Fibroblast of lung (primary cell): ENCODE measurements at places on chromosomes 5 and 9.

- H3K36me3 ChIP-seq = no peaks in the 10 kb centered on the region
- H3K4me3 ChIP-seq = no peak overlapping the region
- H3K27me3 ChIP-seq = no peaks in the 10 kb centered on the region
- H3K27ac ChIP-seq = no peak overlapping the region
These were observed 611.9 kb downstream of the IRX1 start for GRCh38 chr5:4207486-4207885.

DNA sequence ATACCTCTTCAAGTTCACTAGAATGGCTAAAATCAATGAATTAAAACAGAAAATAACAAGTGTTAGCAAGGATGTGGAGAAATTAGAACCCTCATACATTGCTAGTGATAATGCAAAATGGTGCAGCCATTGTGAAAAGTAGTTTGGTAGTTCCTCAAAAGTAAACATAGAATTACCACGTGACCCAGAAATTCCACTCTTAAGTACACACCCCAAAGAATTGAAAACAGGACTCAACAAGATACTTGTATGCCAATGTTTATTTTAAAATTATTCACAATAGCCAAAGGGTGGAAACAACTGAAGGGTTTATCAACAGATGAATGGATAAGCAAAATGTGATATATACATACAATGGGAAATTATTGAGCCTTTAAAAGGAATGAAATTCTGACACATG lies 70.3 kb downstream of the BARX1 start:
- H3K4me3 ChIP-seq = no peak overlapping the region
- H3K27me3 ChIP-seq = no peaks in the 10 kb centered on the region
- no peak for DNase-seq
- H3K4me1 ChIP-seq = no peaks in the 10 kb centered on the region
- no peaks in the 10 kb centered on the region for H3K36me3 ChIP-seq

GRCh38 chr5:40932766-40933165 lies 23.5 kb downstream of the C7 start:
- DNase-seq = no peak
- H3K36me3 ChIP-seq = no peaks in the 10 kb centered on the region
- H3K4me3 ChIP-seq = no peak overlapping the region
- H3K27ac ChIP-seq = no peak overlapping the region

DNA sequence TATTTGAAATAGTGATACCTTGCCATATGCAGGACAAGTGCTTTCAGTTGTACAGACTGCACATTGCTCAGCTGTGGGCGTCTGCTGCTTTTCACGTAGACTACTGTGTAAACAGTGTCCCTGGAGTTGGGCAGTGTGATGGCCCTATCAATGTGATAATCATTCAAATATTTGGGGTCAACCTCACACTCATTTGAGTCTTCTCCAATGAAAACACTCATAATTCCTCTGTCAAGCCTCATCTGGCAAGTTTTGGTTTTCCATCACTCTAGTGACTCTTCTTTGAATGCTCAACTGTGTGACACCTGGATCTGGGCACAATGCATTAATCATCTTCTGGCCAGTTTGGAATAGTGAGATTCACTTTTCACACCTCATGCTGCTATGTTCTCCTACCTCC lies 64.4 kb downstream of the UGCG start:
- H3K27ac ChIP-seq = peak overlapping the region; percentile 94
- H3K36me3 ChIP-seq = no peaks in the 10 kb centered on the region
- H3K4me1 ChIP-seq = peaks cover 30% of the 10 kb centered on the region
- no peaks in the 10 kb centered on the region for H3K27me3 ChIP-seq
- no peak overlapping the region for H3K4me3 ChIP-seq

DNA sequence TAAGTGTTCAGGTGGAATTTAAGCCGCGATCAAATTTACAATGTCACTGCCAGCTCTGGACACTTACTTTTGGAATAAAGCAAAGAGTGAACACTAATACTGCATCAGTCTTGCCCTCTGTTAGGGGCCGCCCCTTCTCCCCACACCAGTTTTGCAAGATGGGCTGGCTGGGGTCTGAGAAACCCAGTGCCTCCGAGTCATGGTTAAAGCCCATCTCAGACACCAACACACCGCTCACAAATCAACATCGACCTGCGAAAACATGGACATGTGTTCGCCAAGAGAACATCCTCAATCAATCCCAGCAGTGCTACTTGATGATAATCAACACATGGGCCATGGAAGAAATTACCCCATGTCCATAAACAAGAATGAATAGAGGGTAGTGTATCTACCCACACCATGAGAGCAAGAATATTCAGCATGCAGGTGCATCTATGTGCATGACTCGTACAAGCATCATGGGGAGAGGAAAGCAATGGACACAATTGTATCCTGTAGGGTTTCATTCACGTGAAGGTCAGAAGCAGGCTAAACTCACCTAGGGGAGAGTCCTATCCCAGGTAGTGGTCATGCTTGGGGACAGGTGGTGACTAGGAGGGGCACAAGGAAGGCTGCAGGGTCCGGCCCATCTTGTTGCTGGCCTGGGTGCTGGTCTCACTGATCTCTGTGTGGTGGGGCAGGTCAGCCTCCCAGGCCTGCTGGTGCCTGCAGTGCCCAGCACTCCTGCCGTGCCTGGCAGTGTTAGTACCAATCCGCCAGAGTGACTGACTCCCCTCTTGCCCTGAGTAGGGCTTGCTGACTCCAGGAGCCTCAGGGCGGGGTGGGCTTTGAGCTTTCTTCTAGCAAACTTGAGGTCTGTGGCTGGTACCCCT lies 5.0 kb downstream of the S1PR3 start:
- peaks cover 1% of the 10 kb centered on the region for H3K36me3 ChIP-seq
- DNase-seq = no peak
- H3K27ac ChIP-seq = no peak overlapping the region
- peaks cover 22% of the 10 kb centered on the region for H3K4me1 ChIP-seq
- H3K4me3 ChIP-seq = no peak overlapping the region

DNA sequence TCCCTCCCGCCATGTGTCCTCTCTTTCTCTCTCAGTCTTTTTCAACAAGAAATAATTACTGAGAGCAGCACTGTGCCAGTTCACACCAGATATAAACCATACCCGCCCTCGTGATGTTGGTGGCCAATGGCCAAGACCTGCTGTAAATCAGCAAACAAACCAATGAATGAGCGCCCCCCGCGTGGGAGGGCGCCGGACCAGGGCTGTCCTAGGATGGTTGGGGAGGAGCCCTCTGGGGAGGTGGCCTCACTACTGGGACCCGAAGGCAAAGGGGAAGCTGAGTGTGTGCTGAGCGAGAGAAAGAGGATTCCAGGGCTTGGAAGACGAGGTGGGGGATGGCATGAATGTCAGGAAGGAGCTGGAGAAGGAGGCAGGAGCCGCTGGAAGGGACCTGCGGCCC lies 51.2 kb upstream of the BARHL1 start:
- no peaks in the 10 kb centered on the region for H3K36me3 ChIP-seq
- DNase-seq = no peak
- no peaks in the 10 kb centered on the region for H3K4me1 ChIP-seq

- H3K4me1 ChIP-seq = no peaks in the 10 kb centered on the region
- no peak overlapping the region for H3K27ac ChIP-seq
- no peak overlapping the region for H3K4me3 ChIP-seq
- H3K27me3 ChIP-seq = peaks cover 2% of the 10 kb centered on the region
- no peaks in the 10 kb centered on the region for H3K36me3 ChIP-seq
These were observed 93.2 kb upstream of the RAPGEF1 start for GRCh38 chr9:131833083-131833482.

DNA sequence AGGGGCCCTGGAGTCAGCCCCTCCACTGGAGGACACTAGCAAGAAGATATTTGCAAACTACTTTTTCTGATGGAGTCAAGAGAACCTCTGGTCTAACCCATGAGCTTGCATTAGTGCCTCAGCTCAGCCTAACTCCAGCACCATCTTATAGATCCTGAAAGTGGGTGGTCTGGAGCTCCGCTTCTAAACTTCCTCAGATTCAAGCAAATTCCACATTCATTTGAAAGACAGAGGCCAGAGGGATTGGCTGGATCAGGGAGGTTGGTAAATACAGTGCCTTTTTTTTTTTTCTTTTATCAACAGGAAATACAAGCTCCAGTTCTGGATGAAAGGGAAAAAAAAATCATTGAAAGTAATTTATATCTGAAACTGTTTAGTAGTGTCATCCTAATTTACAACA lies 99.9 kb downstream of the ENC1 start:
- H3K36me3 ChIP-seq = no peaks in the 10 kb centered on the region
- no peak for DNase-seq
- H3K27me3 ChIP-seq = no peaks in the 10 kb centered on the region
- H3K4me3 ChIP-seq = no peak overlapping the region
- H3K4me1 ChIP-seq = peaks cover 10% of the 10 kb centered on the region

GRCh38 chr9:27194401-27195091 lies 85.5 kb downstream of the TEK start:
- H3K27ac ChIP-seq = no peak overlapping the region
- no peak overlapping the region for H3K4me3 ChIP-seq
- H3K27me3 ChIP-seq = no peaks in the 10 kb centered on the region
- H3K36me3 ChIP-seq = no peaks in the 10 kb centered on the region
- DNase-seq = peak; percentile 67

DNA sequence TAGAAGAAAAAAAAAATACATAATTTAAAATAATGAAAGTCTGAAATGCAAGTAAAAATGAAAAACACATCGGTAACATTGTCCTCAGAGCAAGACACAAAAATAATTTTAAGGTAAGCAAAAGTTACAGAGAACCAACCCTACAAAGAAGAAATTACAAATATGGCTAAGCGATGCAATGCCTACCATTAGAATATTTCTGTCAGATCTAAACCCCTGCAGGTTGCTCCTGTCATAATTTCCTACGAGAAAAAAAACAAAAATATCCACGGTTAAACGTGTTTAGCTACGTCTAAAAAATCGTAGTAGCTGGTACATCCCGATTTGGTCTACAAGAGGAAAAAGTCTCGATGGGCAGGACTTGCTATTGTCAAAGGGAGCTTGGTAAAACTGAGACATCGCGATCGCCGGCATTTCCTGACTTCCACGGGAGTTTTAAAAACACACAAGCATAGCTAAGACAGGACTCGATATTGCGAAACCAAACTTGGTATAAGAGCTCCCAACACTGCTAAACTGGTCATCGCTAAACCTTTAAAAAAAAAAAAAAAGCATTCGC lies 1.1 kb upstream of the ANXA2R start:
- peak overlapping the region; percentile 96 for H3K27ac ChIP-seq
- H3K4me3 ChIP-seq = peak overlapping the region; percentile 81
- no peak for DNase-seq
- H3K4me1 ChIP-seq = peaks cover 5% of the 10 kb centered on the region
- H3K36me3 ChIP-seq = peaks cover 2% of the 10 kb centered on the region
- H3K27me3 ChIP-seq = no peaks in the 10 kb centered on the region

GRCh38 chr9:86034863-86035734 lies 64.3 kb downstream of the GOLM1 start:
- peaks cover 2% of the 10 kb centered on the region for H3K36me3 ChIP-seq
- no peak overlapping the region for H3K4me3 ChIP-seq
- no peak overlapping the region for H3K27ac ChIP-seq
- peak; percentile 66 for DNase-seq
- H3K4me1 ChIP-seq = no peaks in the 10 kb centered on the region
